Erythroblast (primary cell): ENCODE measurements at places on chromosomes 4 and X.

DNA sequence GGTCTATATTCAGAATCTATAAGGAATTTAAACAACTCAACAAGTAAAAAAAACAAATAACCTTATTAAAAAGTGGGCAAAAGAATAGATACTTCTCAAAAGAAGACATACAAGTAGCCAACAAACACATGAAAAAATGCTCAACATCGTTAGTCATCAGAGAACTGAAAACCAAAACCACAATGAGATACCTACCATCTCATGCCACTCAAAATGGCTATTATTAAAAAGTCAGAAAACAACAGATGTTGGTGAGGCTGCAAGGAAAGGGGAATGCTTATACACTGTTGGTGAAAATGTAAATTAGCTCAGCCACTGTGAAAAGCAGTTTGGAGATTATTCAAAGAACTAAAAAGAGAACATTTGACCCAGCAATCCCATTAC, 201.6 kb downstream of the QDPR start:
- DNase-seq, result no peak

- no peak for DNase-seq
These were observed 3.3 kb downstream of the PDLIM5 start for GRCh38 chr4:94455081-94455480.

- DNase-seq, result no peak
These were observed 100.8 kb upstream of the MAML3 start for GRCh38 chr4:140254651-140255299.

DNA sequence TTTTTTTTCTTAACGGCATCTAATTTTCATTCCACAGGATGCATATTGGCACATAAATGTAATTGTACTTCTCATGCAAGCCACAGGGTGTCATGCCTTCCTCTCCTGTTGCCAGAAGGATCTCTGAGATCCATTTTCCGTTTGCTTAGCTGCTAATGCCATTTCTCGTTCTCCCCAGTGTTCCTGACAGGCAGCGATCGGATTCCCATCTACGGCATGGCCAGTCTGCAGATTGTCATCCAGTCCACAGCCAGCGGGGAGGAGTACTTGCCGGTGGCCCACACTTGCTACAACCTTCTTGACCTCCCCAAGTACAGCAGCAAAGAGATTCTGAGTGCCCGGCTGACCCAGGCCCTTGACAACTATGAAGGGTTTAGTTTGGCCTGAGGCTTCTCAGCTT, 8.9 kb upstream of the NAP1L5 start:
- DNase-seq, result no peak

- DNase-seq, result no peak
These were observed 22.9 kb upstream of the G3BP2 start for GRCh38 chr4:75696071-75696470.

DNA sequence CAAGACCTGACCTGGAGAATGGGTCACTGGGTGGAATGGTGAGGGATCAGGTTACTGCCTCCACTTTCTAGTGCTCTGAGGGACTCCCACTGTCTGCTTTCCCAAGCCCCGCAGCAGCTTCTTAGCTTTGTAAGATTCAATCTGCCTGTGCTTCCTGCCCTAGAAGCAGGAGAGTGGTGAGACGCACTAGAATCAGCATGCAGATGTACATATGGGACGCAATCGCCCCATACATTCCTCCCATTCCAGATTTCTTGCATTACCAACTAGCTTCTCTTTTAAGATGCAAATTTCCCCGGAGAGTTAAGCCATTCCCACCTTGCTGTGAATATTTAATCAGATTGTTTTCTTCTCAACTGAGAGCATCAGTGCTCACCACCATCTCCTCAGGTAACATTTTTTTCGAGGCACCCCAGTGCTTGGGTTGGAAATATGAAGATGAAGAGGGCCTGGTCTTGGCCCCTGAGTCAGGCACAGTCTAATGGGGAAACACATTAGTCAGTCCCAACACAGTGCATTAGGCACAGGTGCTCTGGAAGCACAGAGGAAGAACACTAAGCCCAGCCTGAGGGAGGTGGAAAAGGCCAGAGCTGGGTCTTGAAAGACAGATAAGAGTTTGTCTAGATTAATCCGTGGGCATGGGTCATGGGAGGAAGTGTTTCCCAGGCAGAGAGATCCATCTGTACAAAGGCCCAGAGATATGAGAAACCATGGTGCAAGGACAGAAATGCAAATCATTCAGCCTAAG, 66.7 kb upstream of the PRPS1 start:
- peak; percentile 5 for DNase-seq

DNA sequence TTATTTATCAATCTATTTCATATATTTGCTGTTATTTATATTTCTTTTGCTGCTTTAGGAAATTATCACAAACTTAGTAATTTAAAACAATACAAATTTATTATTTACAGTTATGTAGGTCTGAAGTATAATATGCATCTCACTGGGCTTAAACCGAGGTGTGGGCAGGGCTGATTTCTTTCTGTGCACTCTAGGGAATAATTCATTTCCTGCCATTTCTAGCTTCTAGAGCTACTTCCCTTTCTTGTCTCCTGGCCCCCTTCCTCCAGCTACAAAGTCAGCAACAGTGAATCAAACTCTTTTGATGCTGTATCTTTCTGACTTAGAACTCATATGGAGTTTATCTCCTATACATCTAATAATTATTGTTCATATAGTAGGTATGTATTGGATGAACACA, 303.5 kb upstream of the ARSJ start:
- DNase-seq, result no peak

GRCh38 chr4:163913571-163913970, 419.1 kb downstream of the TMA16 start:
- DNase-seq, result no peak

GRCh38 chr4:109294006-109294405, 8.5 kb downstream of the COL25A1 start:
- DNase-seq, result peak; percentile 23

- DNase-seq, result no peak
These were observed 11.3 kb downstream of the AREG start for GRCh38 chr4:74456056-74456744.

- DNase-seq, result no peak
These were observed 10.2 kb downstream of the ADGRL3 start for GRCh38 chr4:61210186-61210939.

GRCh38 chr4:128386761-128387599, 99.4 kb upstream of the PGRMC2 start:
- DNase-seq, result peak; percentile 58

DNA sequence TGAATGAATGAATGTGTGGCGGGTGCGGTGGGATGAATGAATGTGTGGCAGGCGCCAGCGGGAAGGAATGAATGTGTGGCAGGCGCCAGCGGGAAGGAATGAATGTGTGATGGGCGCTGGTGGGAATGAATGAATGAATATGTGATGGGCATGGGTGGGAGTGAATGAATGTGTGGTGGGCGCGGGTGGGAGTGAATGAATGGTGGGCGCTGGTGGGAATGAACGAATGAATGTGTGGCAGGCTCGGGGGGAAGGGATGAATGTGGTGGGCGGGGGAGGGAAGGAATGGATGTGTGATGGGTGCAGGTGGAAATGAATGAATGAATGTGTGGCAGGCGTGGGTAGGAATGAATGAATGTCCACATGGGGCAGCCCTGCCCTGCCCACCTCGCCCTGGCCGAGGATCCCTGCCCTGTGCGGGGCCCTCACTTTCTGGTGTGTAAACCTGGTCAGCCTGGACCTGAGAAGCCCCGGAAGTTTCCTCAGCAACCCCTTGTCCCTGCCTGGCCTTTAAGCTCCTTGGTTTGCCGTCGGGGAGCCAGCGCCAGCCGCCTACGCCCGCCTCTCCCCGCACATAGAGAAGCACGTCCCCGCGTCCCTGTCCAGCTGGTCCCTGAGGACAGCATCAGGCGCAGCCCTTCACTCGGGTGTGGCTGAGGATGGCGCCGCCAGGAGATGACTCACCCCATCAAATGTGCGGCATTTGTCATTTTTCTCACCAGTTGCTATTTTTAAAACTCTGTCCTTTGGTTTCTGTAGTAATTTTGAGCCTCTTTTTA, 112.8 kb upstream of the LRPAP1 start:
- DNase-seq, result no peak

DNA sequence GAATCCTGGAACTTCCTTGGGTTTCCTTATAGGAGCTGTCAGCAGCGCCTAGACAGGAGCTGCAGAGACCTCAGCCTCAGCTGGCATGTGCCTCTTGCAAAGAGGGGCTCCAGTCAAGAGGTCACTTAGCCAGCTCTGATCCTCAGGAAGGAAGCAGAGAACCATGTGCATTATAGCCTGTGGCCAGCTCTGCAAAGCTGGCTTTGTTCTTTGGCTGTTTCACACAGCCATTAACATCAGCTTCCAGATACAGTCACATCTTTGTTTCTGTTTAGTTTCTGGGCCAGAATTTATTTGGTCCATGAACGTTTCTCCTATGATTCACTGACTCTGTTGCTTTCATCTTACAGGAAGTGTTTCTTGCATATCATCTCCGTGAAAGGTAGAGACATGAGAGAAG, 92.4 kb downstream of the CC2D2A start:
- DNase-seq, result no peak

GRCh38 chr4:10732914-10733415, 48.4 kb upstream of the CLNK start:
- no peak for DNase-seq

DNA sequence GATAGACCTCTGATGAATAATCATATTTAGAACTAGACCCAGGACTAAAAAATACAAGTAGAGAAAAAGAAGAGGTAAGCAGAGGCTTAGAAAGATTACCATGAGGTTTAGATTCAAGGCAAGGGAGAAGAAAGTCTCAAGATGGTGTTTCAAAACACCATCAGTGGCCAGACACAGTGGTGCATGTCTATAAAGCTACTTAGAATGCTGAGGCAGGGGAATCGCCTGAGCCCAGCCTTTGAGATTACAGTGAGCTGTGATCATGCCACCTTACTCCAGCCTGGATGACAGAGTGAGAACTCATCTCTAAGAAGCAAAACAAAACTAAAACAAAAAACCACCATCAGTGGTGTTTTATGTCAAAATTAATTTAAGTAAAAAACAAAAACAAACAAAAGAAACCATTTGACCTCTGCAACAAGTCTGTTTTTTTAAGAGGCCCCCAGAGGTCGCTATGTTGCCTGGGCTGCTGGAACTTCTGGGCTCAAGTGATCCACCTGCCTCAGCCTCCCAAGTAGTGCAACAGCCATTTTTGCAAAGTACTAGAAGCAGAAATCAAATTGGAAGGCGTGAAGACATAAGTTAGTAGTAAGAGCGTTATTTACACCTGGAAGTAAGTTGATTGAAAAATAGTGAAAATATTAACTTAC, 784.3 kb downstream of the ADGRL3 start:
- DNase-seq, result no peak

DNA sequence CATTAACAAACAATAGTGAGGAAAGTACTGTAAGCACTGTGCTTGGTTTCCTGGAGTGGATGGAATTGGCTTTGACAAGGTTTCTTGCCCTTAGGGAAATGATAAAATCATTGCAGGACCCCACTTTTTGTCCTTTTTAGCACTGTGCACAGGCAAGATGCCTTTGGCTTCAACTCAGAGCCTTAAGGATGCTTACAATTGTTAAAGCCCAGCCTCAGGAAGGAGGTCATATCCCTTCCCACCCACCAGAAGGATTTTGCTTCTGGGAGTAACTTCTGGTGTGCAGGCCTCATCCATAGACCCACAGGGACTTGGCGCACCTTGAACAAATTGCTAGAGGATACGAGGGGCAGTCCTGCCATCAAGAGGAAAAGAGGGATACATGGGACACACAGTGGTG, 44.5 kb downstream of the STARD8 start:
- DNase-seq, result no peak
